ENCODE measurements at places on chromosomes 2 and 18.
A peak's percentile ranks its signal among the peaks of the same experiment; 100 is the strongest.

- H3K27ac ChIP-seq, result no peak overlapping the region
- no peaks in the 10 kb centered on the region for H3K4me1 ChIP-seq
- H3K4me3 ChIP-seq, result no peak overlapping the region
- no peak for DNase-seq
These were observed 97.4 kb downstream of the TNS1 start for GRCh38 chr2:217905395-217905794.

GRCh38 chr2:25582077-25582830 is 91.1 kb downstream of the DTNB start:
- no peak for DNase-seq
- peaks cover 11% of the 10 kb centered on the region for H3K4me1 ChIP-seq
- H3K27me3 ChIP-seq, result no peaks in the 10 kb centered on the region
- H3K4me3 ChIP-seq, result no peak overlapping the region
- no peaks in the 10 kb centered on the region for H3K36me3 ChIP-seq
- H3K27ac ChIP-seq, result no peak overlapping the region

GRCh38 chr18:62730941-62731340 is 15.6 kb downstream of the PHLPP1 start:
- no peaks in the 10 kb centered on the region for H3K36me3 ChIP-seq
- H3K4me1 ChIP-seq, result peaks cover 46% of the 10 kb centered on the region
- no peak overlapping the region for H3K27ac ChIP-seq
- no peak for DNase-seq
- H3K27me3 ChIP-seq, result no peaks in the 10 kb centered on the region

DNA sequence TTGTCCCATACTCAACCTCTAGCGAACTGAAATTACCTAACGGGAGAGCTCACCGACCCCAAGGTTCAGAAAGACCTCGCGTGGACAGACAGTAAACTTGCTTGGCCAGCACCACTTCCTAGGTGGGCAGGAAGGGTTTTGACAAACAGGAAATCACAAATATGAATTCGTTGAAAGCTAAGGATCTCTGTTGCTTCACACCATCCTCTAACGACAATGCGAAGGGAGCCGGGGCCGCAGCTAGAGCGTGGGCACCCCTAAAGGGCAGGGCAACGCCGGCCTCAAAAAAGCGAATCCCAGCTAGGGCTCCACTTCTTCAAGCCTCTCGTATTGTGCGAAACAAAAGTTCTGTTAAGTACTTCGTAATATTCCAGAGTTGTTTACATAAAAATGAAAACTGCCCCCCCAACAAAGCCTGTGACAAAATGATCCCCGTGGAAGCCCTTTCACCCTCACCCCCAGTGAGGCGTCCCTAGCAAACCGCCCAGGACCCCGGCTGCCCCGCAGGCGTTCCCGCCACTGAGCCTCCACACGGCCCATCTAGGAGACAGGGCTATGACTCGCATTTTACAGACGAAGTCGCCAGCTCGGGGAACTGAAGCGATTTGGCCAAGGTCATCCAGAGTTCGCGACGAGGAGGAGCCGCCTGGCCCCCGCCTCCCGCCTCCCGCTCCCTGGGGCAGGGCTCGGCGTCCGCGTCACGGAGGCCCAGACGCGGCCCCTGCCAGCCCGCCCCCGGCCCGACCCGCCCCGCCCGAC is 548 bp downstream of the KANSL3 start:
- H3K36me3 ChIP-seq, result no peaks in the 10 kb centered on the region
- peak; percentile 86 for DNase-seq
- peak overlapping the region; percentile 89 for H3K4me3 ChIP-seq
- H3K27ac ChIP-seq, result no peak overlapping the region
- H3K4me1 ChIP-seq, result no peaks in the 10 kb centered on the region

- H3K4me3 ChIP-seq, result no peak overlapping the region
- H3K27me3 ChIP-seq, result no peaks in the 10 kb centered on the region
- peak; percentile 76 for DNase-seq
- no peaks in the 10 kb centered on the region for H3K4me1 ChIP-seq
These were observed 61.3 kb downstream of the ATL2 start for GRCh38 chr2:38315707-38316333.

- H3K4me3 ChIP-seq, result no peak overlapping the region
- no peak overlapping the region for H3K27ac ChIP-seq
- no peaks in the 10 kb centered on the region for H3K36me3 ChIP-seq
- H3K4me1 ChIP-seq, result no peaks in the 10 kb centered on the region
These were observed 41.4 kb downstream of the IL1R2 start for GRCh38 chr2:102033031-102033749.

Measured in GM23338 (cell line).